CD4-positive, alpha-beta T cell treated with Interleukin-6 at 100 ng/mL for 8 hours (primary cell): ENCODE measurements at places on chromosomes 13 and 19.

DNA sequence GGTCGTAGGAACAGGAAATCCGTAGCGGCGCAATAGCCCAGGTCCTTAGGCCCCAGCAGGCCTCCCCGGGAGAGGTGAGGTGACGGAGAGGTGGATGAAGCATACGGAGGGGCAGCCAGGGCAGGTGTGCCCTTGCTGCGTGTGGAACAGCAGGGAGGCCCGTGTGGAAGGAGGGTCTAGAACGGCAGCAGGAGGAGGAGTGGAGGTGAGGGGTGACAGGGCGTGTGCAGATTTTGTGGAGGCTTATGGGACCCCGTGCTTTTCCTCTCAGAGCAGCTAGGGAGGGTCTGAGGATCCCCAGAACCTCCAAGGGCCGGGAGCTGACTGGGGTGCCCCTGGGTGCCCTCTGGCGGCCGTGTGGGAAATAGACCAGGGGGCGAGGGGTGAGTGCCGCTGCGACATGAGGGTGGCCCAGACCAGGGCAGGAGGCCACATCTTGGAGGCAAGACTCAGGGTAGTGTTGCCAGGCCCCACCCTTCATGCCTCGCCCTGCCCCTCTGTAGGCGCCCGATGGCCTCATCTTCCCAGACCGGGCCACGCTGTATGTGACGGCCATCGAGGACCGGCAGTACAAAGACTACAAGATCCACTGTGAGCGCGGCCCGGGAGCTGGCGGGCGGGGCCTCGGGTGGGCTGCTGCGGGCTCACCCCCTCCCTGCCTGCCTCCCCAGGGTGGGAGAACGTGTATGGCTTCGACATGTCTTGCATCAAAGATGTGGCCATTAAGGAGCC lies 5.0 kb upstream of the ADM5 start:
- no peak for DNase-seq

- no peak for DNase-seq
Measured at GRCh38 chr13:80215368-80215767, 125.6 kb downstream of the SPRY2 start.

GRCh38 chr19:53549340-53549739 lies 11.4 kb downstream of the ZNF331 start:
- no peak for DNase-seq

DNA sequence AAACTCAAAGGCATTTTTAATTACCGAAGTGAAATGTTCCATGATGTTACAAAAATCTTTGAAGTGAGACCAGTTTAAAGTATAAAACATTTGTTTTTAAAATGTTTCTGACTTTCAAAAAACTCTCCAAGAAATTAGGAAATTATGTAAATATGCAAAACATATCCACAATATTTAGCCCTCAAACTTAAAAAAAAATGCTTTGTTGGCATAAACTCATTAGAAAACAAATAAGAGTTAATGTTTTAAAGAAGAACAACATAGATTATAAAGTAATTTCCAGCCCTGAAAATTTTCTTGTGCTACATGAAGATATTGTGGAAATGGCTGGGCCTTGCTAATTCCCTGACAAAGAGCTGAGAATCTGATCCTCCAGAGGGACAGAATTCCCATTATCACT lies 199.7 kb upstream of the STARD13 start:
- no peak for DNase-seq

GRCh38 chr13:35781036-35782000 lies 304.8 kb upstream of the MAB21L1 start:
- no peak for DNase-seq
